ELF-1 (cell line): ENCODE measurements at places on chromosomes 4 and X.

- DNase-seq: no peak
These were observed 74.1 kb downstream of the ARSJ start for GRCh38 chr4:113905301-113905700.

GRCh38 chrX:150841456-150842197, 56.8 kb downstream of the CD99L2 start:
- no peak for DNase-seq

GRCh38 chrX:98068024-98068580, 1184.4 kb downstream of the RPA4 start:
- no peak for DNase-seq

DNA sequence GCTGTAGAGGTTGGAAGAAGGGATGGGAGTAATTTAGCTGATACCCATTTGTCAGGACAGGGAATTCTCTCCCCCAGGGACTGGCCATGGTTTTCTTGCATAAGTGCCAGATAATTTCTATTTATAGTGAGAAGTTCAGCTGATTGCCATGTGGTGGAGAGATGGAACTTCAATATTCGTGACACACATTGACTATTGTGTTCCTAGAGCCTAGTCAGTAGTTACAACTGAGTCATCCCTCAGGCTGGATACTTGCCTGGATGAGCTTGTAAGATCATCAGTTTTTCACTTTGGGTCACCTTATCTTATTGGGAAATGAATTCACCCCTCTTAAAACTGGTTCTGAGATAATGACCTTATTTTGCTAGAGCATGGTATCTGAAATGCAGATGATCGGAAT, 32.2 kb downstream of the CFAP299 start:
- DNase-seq: no peak

DNA sequence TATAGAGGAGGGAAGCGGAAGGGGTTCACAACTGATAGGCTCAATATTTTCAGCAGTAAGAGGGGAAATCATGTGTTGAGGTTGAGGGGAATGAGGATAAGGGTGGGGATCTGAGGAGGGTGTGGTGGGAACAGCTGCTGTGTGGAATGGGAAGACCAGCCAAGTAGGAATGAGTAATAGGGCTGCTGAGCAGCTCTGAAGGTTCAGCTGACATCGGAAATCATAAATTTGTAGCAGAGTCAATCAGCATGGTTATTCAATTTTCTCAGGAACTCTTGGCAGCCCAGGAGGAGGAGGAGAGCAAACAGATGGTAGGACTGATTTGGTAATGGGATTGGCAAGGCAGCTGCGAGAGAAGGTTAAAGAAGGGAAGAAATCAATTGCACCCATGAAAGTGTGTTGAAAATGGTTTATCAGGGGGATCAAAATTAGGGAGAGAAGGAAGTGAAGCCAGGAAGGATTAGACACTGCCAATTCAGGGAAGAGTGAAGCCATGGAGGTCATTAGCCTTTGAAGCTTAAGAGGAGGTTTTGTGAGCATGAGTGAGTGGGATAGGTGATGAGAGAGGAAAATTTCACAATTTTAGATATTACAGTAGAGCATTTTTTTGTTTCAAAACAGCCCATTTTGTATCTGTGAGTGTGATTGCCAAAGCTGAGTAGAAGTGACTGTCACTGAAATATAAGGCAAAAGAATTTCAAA, 82.6 kb downstream of the PCDH7 start:
- DNase-seq: no peak

GRCh38 chrX:133926809-133927208, 58.6 kb downstream of the GPC3 start:
- DNase-seq: peak; percentile 68

DNA sequence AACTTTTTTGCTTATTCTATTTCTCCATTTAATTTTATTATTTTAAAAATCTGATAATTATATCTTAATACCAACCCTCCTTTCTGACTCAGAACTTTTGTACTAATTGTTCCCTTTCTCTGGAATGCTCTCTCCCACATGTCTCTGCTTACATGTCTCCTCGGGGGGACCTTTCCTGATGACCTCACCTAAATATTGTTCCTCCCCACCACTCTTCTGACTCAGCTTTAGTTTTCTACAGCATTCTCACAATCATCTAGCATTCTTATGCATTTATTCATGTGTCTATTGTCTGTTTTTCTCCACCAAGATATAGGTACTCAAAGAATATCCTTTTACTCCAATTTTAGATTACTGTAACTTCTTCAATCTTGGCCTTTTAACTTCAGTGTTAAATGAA, 128.7 kb downstream of the MSL3 start:
- DNase-seq: no peak

DNA sequence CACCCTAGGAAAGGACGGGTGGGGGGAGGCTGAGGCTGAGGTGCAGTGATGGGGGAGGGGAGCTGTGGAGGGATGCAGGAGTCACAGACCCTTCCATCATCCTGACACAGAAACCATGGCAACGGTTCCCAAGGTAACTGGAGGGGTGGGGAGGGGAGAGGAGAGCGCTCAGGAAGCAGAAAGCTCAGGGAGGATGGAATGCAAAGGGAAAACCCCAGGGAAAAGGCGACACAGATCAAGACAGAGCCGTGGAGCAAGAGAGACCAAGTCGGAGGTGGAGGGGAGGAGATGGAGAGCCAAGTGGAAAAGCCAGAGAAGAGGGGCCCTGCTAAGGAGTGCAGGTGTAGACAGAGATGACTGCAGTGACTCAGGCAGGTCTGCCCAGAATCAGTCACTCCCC, 14.5 kb downstream of the L1CAM start:
- DNase-seq: peak; percentile 66

DNA sequence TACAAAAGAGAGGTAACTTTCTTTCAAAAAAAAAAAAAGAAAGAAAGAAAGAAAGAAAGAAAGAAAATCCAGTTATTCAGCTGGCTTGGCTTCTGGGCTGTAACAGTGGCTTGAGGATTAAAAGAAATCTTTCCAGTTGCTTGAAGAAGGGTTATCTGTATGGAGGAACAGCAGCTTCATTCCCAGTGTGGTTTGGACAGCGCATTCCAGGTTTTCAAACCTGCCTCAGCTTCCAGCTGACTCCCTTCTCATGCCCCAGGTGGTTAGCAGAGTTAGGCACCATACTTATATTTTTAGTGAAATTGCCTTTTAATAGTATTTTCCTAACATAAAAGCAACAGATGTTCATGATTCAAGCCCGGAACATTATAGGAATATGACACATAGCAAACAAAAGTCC, 48.6 kb downstream of the TMEM164 start:
- DNase-seq: no peak
